ENCODE measurements at places on chromosomes 12 and 14.

DNA sequence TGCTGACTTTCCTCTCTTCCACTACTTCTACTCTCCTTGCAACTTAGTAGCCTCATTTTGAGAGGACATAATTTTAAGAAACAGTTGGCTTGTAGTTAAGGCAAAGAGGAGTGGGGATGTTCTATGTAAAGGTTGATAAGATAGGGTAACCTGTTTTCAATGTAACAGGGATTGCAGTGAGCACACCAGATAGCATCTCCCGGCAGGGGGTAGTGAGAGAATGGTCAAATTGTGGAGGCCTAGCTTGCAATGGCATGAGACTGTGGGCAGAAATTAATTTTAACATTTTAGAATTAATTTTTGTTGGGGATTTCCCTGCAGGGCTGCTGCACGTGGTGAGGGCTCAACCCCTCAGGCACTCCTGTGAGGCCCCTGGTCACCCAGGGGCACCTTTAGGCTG is 41.4 kb downstream of the KLRG1 start:
- DNase-seq, result no peak

GRCh38 chr14:90111895-90112534 is 50.2 kb downstream of the KCNK13 start:
- no peak for DNase-seq

DNA sequence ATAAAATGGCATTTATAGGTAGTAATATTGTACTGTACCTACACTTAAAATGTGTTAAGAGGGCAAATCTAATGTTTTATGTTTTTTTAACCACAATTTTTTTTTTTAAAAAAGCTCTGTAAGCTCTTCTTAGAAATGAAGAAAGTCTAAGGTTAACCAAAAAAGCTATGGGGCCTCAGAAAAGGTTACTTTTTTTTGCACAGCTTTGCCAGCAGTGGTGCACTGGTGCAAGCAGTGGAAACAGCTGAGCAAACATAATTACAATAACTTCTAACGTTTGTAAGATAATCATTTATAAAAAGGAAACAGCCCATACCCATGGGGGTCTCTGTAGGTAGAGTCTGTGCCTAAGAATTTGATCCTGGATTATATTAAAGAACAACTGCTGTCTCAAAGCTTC is 85.1 kb upstream of the NID2 start:
- no peak for DNase-seq

DNA sequence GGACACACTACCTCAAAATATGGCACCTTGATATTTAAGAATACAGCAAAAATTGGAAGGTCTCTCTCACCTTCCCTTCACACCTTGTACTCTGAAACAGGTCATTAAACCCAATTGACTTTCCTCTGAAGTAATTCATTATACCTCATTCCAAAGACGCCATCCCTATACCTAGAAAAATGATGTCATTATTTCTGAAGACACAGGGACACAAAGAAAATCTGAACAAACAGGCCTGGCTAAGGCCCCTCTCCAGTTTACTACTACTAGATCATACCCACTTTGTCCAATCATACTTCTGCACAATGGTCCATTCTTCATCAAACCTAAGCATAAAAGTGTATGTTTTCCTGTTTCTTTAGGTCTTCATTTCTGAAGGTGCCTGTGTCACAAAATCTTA is 156.9 kb downstream of the RASSF9 start:
- DNase-seq, result no peak

GRCh38 chr14:67514650-67515385 is 18.3 kb upstream of the PLEKHH1 start:
- peak; percentile 63 for DNase-seq

- no peak for DNase-seq
Measured at GRCh38 chr14:36009643-36010042, 166.9 kb downstream of the PTCSC3 start.
